CD4-positive, alpha-beta T cell (primary cell): ENCODE measurements at places on chromosomes 13 and 19. TPM values are rescaled to one million over a fixed set of nuclear protein-coding genes. Genes with fewer than 3 reads are reported as not detected.

The CEACAM18 gene
- not detected for total RNA-seq

DNA sequence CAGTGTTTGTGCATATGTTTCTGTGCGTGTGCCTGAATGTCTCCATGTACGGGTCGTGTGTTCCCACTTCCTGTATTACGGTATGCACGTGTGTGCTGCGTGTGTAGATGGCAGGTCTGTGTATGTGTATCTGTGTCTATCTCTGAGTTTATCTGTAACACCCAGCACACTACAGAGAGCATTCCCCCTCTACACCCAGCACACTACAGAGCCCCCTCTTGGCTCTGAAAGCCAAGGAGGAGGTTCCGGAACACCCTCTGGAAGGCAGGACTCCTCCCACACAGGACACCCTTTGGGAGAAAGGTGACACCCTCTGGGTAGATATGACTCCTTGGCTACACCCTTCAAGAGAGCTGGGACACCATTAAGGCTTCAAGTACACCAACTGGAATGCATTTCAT lies 2.1 kb upstream of the ERFL start:
- no peaks in the 10 kb centered on the region for H3K27me3 ChIP-seq
- no peak for DNase-seq
- no peak overlapping the region for H3K27ac ChIP-seq
- H3K4me1 ChIP-seq: peaks cover 50% of the 10 kb centered on the region
- H3K36me3 ChIP-seq: no peaks in the 10 kb centered on the region

- H3K27me3 ChIP-seq: no peaks in the 10 kb centered on the region
- DNase-seq: peak; percentile 21
- peaks cover 32% of the 10 kb centered on the region for H3K4me1 ChIP-seq
- H3K4me3 ChIP-seq: peak overlapping the region; percentile 79
Measured at GRCh38 chr13:113489549-113490495, 689 bp downstream of the DCUN1D2 start.

DNA sequence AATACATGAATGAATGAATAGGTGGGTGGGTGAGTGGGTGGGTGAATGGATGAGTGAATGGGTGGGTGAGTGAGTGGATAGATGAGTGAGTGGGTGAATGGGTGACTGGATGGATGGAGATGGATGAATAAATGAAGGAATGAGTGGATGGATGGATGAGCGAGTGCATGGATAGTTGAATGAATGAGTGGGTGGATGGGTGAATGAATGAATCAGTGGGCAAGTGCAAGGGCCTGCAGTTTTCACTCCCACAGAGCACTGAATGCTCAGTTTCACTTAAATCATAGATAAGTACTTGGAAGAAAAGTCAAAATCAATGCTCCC lies 12.4 kb downstream of the GAS6 start:
- H3K4me3 ChIP-seq: no peak overlapping the region
- DNase-seq: no peak
- H3K27me3 ChIP-seq: no peaks in the 10 kb centered on the region
- H3K4me1 ChIP-seq: peaks cover 26% of the 10 kb centered on the region
- H3K27ac ChIP-seq: no peak overlapping the region
- no peaks in the 10 kb centered on the region for H3K36me3 ChIP-seq

The NUDT15 gene
- 16.2 TPM for total RNA-seq

DNA sequence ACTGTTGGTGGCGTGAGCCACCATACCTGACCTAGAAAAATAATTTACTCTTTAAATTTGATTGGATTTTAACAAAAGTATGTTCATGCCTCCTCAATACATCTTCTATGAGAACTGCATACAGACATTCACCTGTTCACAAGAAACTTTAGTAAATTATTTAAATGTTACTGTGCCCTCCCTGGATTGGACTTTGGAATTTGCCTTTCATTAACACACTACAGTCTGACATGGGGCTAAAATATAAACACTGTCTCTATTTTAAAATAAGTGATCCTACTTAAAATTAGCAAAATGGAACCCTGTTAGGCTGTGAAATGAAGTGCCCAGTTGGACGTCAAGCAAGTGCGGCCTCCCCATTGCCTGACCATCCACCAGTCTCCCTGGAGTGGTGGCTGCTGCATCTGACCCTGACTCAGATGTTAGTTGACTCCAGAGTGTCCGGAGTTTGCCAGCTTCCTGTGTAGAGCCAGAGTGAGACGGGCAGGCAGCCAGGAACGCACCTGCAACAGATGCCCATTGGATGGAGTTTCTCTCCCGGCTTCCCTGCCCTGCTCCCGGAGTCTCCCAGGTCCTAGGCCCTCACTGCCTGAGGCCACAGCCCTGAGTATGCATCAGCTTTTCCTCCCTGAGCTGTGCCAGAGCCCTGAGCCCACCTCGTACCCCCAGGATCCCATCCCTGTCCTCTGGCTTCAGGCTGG lies 45.9 kb upstream of the ATP11A start:
- H3K4me3 ChIP-seq: no peak overlapping the region
- H3K4me1 ChIP-seq: peaks cover 15% of the 10 kb centered on the region
- no peaks in the 10 kb centered on the region for H3K27me3 ChIP-seq
- no peak overlapping the region for H3K27ac ChIP-seq

The ZNF587 gene
- total RNA-seq: 37.6 TPM

DNA sequence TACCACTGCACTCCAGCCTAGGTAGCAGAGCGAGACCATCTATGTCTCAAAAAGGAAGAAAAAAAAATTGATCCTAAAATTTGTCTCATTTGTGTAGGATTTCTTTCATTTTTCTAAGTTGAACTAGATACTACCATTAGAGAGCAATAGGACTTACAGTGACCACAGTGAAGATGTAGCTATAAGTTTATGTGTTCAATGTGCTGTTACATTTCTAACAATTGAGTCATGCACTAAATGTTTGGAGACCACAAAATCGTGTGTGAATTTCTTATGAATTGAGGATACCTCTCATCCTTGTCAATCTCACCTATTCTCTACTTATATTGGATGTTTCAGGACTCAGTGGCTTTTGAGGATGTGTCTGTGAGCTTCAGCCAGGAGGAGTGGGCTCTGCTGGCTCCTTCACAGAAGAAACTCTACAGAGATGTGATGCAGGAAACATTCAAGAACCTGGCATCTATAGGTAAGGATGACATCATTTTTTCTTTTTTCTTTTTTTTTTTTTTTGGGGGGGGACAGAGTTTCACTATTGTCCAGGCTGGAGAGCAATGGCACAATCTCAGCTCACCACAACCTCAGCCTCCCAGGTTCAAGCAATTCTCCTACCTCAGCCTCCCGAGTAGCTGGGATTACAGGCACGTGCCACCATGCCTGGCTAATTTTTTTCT lies 12.8 kb downstream of the ZNF791 start:
- peaks cover 51% of the 10 kb centered on the region for H3K36me3 ChIP-seq
- no peaks in the 10 kb centered on the region for H3K27me3 ChIP-seq
- no peak overlapping the region for H3K27ac ChIP-seq
- no peak overlapping the region for H3K4me3 ChIP-seq

DNA sequence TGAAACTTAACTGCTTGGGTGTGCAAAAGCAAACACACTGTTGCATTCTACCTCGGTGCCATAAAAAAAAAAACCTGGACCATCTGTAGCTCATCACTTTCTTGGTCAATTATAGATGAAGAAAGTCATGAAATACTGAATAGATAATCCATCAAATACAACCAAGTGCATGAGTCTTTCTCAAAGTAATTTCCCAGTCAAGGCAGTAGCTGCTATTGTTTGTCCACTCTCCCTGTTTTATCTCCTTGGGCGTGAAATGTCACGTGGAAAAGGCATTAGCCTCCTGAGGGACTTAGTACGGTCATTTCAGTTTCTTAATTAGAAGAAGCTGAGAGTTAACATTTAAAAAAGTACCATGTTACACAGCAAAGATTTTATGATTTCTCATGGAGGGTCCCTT lies 1697.9 kb downstream of the PCDH9 start:
- no peak overlapping the region for H3K27ac ChIP-seq
- H3K4me1 ChIP-seq: no peaks in the 10 kb centered on the region
- DNase-seq: no peak

- H3K36me3 ChIP-seq: no peaks in the 10 kb centered on the region
- no peak overlapping the region for H3K27ac ChIP-seq
- H3K4me1 ChIP-seq: peaks cover 9% of the 10 kb centered on the region
- DNase-seq: no peak
- no peak overlapping the region for H3K4me3 ChIP-seq
Measured at GRCh38 chr19:48518207-48518606, 6.6 kb upstream of the LMTK3 start.

The RNF225 gene
- total RNA-seq: not detected

GRCh38 chr19:41134616-41135015 lies 20.4 kb downstream of the CYP2F1 start:
- no peak for DNase-seq
- H3K4me1 ChIP-seq: peaks cover 21% of the 10 kb centered on the region
- no peaks in the 10 kb centered on the region for H3K36me3 ChIP-seq

The CEACAM16 gene
- total RNA-seq: not detected

DNA sequence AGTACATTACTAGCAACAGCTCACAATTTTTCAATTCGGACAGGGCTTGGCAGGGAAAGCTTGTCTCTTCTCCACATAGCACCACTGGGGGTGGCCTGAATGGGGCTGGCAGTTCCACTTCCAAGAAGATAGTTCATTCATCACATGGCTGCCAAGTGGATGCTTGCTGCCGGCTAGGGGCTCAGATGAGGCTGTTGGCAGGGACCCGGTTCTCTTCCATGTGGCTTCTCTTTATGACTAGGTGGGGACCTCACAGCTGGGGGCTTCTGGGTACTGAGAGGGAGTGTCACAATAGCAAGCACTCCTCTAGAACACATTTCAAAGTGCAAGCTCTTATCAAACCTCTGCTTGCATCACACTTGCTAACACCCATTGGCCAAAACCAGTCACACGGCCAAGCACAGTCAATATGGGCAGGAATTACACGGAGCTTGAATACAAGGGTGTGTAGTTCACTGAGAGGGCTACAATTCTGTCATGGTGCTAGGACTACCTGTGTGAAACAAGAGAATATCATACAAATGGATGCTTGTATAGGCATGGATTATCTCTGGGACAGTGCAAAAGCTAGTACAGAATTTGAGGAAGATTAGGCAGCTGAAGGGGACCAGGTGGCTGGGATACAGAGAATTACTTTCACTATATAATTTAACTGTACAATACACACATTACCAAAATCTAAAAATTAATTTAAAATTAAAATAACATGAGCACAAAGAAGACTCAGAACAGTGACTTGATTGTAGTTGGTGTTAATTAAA lies 32.3 kb downstream of the ATP7B start:
- no peaks in the 10 kb centered on the region for H3K4me1 ChIP-seq
- H3K36me3 ChIP-seq: no peaks in the 10 kb centered on the region
- no peaks in the 10 kb centered on the region for H3K27me3 ChIP-seq
- H3K27ac ChIP-seq: no peak overlapping the region
- H3K4me3 ChIP-seq: no peak overlapping the region
- DNase-seq: no peak
